ENCODE measurements at places on chromosomes 16 and 17.

DNA sequence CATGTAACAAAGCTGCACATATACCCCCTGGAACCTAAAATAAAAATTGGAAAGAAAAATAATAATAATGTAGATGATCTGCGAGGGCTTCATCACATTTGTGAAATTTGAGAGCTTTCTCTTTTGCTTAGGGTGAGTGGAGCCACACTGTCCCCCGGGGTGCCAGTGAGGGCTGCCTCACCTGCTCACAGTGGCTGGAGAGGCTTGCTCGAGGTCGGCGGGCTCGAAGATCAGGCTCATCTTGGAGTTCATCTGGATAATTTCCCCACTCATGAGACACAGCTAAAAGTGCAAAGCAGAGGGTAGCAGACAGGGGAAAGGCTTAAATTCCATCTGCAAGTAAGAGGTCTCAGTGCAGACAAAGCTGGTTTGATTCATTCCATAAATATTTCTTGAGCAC, 123.8 kb downstream of the DNAH3 start:
- no peak for DNase-seq

DNA sequence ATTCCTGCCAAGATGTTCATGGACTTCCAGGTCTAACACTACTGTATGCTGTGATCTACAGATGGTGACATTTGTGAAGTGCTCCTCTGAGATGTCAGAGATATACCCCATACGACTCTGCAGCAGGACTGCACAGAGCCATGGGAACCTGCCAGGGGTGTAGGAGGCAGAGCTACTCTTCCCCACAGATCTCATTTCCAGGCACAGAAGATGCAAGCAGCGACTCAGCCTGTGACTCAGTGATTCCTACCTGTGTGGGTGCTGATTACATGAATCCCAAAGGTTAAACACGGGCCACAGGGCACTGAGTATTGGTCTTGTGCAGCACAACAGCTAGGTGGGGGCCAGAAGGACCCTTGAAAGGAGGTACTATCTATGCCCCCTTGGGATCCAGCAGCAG, 137.0 kb upstream of the SOX9 start:
- DNase-seq, result no peak

GRCh38 chr17:82297280-82297713, 20.1 kb downstream of the CD7 start:
- DNase-seq, result peak; percentile 75

- no peak for DNase-seq
Observed at GRCh38 chr17:20613905-20614304, 34.4 kb downstream of the CDRT15L2 start.

- DNase-seq, result no peak
Observed at GRCh38 chr16:56295739-56296527, 104.6 kb downstream of the GNAO1 start.

- no peak for DNase-seq
Observed at GRCh38 chr17:20952183-20952582, 90.6 kb downstream of the USP22 start.

- peak; percentile 32 for DNase-seq
Observed at GRCh38 chr17:42101513-42102292, 3.4 kb upstream of the ZNF385C start.
